Activated CD4-positive, alpha-beta T cell treated with anti-CD3 and anti-CD28 coated beads, Interleukin-2, amount 10 ng/mL, durations not matched to agents 7 days and 5 days (primary cell): ENCODE measurements at places on chromosomes 7 and 10. TPM values are rescaled to one million over a fixed set of nuclear protein-coding genes. Genes with fewer than 3 reads are reported as not detected.
A peak's percentile ranks its signal among the peaks of the same experiment; 100 is the strongest.

- H3K27ac ChIP-seq = peak overlapping the region; percentile 52
- peaks cover 15% of the 10 kb centered on the region for H3K4me1 ChIP-seq
- DNase-seq = peak; percentile 21
- H3K27me3 ChIP-seq = no peaks in the 10 kb centered on the region
Observed at GRCh38 chr7:157904211-157904865, 567.5 kb downstream of the DNAJB6 start.

GRCh38 chr7:134458341-134458805 lies 527 bp downstream of the AKR1B1 start:
- no peaks in the 10 kb centered on the region for H3K27me3 ChIP-seq
- H3K36me3 ChIP-seq = peaks cover 24% of the 10 kb centered on the region
- peak overlapping the region; percentile 80 for H3K4me3 ChIP-seq
- DNase-seq = peak; percentile 46
- peak overlapping the region; percentile 86 for H3K27ac ChIP-seq

GRCh38 chr7:128365432-128365831 lies 3.9 kb upstream of the PRRT4 start:
- H3K4me1 ChIP-seq = peaks cover 18% of the 10 kb centered on the region
- no peak overlapping the region for H3K27ac ChIP-seq
- peaks cover 63% of the 10 kb centered on the region for H3K27me3 ChIP-seq
- DNase-seq = no peak

DNA sequence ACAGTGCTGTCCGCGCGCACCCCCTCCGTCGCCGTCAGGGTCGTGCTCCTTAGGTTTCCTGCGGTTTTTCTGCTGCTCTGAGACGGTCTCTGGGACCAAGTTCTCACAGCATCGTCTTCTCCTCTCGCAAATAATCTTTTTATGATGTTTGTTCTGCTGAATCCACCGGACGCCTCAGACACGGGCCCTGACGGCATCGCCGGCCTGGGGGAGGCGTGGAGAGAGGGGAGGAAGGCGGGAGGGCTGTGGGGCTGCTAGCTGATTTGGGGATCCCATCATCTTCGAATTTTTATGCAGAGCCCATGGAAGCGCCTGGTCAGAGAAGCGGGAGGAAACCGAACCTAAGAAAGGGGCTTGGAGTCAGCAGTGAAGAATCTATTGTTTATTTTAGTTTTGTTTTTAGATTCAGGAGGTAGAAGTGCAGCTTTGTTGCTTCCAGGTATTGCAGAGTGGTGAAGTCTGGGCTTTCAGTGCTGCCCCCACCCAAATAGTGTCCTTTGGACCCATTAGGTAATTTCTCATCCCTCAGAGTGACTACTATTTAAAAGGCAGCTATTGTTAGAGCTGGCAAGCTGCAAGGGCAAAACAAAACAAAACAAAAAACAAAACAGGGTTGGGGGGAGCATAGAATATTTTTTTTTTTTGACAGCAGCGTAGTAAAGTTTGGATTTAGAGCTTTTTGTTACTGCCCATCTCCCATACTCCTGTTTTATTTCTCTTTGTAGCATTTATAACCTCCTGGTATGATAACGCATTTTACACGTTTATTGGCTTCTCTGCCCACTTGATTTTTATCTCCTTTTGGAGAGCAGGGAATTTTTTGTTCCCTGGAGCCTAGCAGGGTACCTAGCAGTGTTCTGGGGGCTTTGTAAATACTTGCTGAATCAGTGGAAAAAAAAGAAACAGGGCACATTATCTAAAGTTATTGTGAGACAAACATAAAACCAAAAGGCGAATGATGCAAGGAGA lies 92.6 kb downstream of the SPAG6 start:
- DNase-seq = no peak
- peak overlapping the region; percentile 90 for H3K4me3 ChIP-seq
- H3K27me3 ChIP-seq = peaks cover 7% of the 10 kb centered on the region
- peaks cover 34% of the 10 kb centered on the region for H3K4me1 ChIP-seq
- H3K36me3 ChIP-seq = peaks cover 5% of the 10 kb centered on the region
- H3K27ac ChIP-seq = peak overlapping the region; percentile 99

- DNase-seq = peak; percentile 18
- peaks cover 9% of the 10 kb centered on the region for H3K4me1 ChIP-seq
- peaks cover 46% of the 10 kb centered on the region for H3K27me3 ChIP-seq
- H3K27ac ChIP-seq = no peak overlapping the region
- no peaks in the 10 kb centered on the region for H3K36me3 ChIP-seq
Observed at GRCh38 chr10:123995461-123996131, 97.8 kb downstream of the CHST15 start.

- H3K36me3 ChIP-seq = no peaks in the 10 kb centered on the region
- H3K4me3 ChIP-seq = no peak overlapping the region
- no peak for DNase-seq
- peaks cover 6% of the 10 kb centered on the region for H3K27me3 ChIP-seq
Observed at GRCh38 chr7:116461500-116461899, 38.0 kb upstream of the CAV2 start.

DNA sequence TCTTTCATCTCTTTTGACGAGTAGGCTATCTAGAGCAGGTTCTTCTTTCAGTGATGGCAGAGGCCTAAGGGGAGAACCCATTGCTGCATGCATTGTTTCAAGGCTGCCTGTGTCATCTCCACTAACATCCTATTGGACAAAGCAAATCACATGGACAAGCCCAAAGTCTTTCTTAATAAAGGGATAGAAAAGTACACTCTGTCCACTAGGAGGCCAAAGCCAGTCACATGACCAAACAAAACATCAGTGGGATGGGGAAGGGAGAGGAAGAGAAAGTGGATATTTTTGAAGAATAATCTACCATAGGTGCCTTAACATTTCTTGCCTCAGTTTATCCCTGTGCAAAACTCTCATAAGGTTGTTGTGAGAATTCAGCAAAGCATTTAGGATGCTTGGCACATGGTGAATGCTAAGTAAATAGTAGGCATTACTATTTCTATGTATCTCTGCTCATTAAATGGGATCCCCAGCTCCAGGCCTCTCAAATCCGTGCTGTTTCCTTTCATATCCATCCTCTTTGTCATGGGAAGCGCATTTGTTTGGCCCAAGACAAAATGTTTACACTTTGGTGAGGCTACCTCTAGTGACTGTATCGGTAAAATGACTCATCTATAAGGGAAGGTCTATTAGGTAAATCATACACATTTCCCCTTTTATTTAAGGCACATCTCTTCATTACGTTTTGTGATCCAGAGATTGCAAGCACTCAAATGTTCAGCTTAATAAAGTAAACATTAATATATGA lies 16.7 kb upstream of the CADPS2 start:
- no peak overlapping the region for H3K27ac ChIP-seq
- no peaks in the 10 kb centered on the region for H3K36me3 ChIP-seq
- DNase-seq = no peak
- H3K4me3 ChIP-seq = no peak overlapping the region
- H3K27me3 ChIP-seq = no peaks in the 10 kb centered on the region
- no peaks in the 10 kb centered on the region for H3K4me1 ChIP-seq

DNA sequence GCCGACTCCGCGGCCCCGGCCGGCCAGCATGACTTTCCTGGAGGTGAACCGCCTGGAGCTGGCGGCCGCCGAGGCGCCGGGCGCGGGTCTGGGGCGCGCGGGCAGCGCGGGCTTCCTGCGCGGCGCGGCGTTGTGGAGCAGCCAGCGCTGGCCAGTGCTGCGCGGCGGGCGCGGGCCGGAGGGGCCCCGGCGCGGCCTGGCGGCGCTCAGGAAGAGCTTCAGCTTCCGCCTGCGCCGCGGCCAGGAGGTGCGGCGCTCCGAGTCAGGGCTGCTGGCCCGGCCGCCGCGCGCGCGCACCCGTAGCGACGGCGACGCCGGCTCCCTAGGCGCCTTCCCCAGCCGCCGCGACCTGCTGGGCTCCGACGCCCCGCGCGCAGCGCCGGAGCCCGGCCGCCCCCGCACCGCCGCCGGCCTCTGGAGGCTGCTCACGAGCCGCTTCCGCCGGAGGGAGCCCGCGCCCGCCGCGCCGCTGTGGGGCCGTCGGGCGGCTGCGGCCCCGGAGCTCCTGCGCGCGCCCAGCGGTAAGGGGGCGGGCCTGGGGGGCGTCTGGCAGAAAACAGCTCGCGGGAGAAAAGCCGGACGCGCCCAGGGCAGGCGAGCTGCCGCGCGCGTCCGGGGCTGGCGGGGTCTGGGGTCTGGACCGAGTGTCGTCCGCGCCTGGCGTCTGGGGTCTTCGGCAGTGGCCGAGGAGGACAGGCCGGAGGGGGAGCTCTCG lies 29.0 kb downstream of the AGAP3 start:
- peak overlapping the region; percentile 55 for H3K4me3 ChIP-seq
- peaks cover 10% of the 10 kb centered on the region for H3K4me1 ChIP-seq
- DNase-seq = no peak
- H3K27ac ChIP-seq = peak overlapping the region; percentile 22

GRCh38 chr10:73099141-73099540 lies 2.5 kb upstream of the P4HA1 start:
- H3K4me3 ChIP-seq = no peak overlapping the region
- DNase-seq = no peak
- H3K36me3 ChIP-seq = peaks cover 2% of the 10 kb centered on the region
- H3K27ac ChIP-seq = no peak overlapping the region
- H3K27me3 ChIP-seq = no peaks in the 10 kb centered on the region

DNA sequence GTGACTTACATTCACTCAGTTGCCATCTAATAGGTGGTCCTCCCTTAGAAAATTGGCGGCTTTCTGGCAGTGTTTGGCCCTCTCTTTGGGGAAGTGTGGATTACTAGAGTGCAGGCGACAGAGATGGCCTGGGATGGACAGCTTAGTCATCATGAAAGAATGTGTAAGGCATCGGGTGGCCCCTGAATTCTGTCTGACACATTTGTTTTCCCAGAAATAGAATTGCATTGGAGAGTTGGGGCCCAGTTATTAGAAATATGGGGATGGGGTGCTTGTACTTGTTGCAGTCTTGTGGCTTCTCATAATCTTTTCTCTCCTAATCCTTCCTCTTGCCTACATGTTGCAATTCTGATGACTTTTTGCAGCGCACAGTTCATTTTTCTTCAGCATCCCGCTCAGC lies 13.8 kb downstream of the TCF7L2 start:
- no peak overlapping the region for H3K4me3 ChIP-seq
- H3K27ac ChIP-seq = no peak overlapping the region
- H3K4me1 ChIP-seq = no peaks in the 10 kb centered on the region
- no peak for DNase-seq

GRCh38 chr7:71290452-71290851 lies 158.5 kb downstream of the GALNT17 start:
- no peaks in the 10 kb centered on the region for H3K36me3 ChIP-seq
- no peaks in the 10 kb centered on the region for H3K27me3 ChIP-seq
- no peaks in the 10 kb centered on the region for H3K4me1 ChIP-seq
- H3K27ac ChIP-seq = no peak overlapping the region

DNA sequence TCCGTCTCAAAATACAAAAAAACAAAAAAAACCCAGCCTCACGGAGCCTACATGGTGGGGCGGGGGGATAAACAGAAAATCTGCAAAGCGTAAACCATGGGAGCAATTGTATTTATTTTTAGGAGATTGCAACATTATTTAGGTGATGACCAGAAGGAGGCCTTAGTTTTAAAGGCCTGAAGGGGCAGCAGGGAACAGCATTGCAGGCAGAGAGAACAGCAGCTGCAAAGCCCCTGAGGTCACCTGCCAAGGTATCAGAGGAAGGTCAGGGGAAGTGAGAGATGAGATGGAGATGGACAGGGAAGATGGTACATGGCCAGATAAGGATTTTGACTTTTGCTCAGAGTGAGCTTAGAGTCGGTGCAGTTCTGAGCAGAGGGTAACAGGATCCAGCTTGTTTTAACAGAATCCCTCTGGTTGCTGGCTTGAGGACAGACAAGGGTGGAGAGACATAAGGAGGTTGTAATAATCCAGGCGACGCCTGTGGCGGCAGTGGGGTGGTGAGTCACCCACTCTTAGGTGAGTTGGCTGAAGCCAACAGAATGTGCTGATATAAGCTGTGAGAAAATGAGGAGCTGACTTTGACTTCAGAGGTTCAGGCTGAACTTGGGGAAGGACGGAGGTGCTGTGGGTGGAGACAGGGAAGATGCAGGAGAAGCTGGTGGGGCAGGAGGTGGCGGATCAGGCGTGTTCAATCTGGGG lies 82.3 kb upstream of the GTF2I start:
- H3K27me3 ChIP-seq = no peaks in the 10 kb centered on the region
- no peaks in the 10 kb centered on the region for H3K4me1 ChIP-seq
- no peaks in the 10 kb centered on the region for H3K36me3 ChIP-seq
- no peak overlapping the region for H3K27ac ChIP-seq
- H3K4me3 ChIP-seq = no peak overlapping the region
- DNase-seq = no peak

DNA sequence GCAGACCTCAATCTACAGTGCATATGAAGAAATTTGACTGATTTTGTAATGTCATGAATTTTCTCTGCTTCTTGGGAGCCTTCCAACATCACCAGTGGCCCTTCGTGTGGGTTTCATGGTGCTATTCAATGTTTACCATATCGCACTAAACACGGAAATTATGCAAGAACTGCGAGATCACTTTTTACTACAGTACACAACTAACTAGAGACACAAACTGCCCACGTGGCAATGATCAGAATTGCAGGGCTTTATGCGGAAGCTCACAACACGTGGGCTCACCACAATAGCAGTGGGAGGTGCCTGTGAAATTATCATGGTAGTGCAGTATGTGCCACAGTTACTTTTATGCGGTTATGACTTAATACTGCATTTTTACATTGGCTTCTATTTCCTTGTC lies 449.7 kb upstream of the KLF6 start:
- no peaks in the 10 kb centered on the region for H3K36me3 ChIP-seq
- peak; percentile 9 for DNase-seq
- peaks cover 2% of the 10 kb centered on the region for H3K4me1 ChIP-seq
- H3K27ac ChIP-seq = no peak overlapping the region
- H3K4me3 ChIP-seq = no peak overlapping the region

DNA sequence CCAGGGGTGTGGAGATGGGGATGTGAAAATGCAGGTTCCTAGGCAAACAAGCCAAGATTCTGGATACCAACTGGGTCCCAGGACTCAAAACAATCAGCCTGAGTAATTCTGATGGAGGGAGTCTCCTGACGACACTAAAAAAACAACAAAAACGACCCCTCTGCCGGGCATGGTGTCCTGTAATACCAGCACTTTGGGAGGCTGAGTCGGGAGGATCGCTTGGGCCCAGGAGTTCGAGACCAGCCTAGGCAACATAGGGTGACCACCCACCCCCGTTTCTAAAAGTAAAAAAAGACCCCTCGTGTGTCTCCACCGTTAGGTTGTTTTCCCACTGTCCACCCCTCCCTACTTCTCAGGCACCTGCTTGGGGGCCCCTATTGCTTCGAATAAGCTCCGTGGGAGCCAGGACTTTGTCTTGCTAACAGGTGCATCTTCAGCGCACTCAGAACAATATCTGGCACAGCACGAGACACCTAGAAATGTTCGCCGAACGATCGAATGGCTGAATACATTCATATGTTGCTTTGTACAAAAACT lies 743 bp upstream of the NRF1 start:
- peak overlapping the region; percentile 97 for H3K27ac ChIP-seq
- H3K4me3 ChIP-seq = peak overlapping the region; percentile 93
- peaks cover 57% of the 10 kb centered on the region for H3K4me1 ChIP-seq
- no peak for DNase-seq

GRCh38 chr7:92736870-92737269 lies 99.5 kb downstream of the CDK6 start:
- H3K27me3 ChIP-seq = no peaks in the 10 kb centered on the region
- no peak overlapping the region for H3K27ac ChIP-seq
- H3K4me3 ChIP-seq = no peak overlapping the region

GRCh38 chr7:23242321-23242720 lies 4.3 kb upstream of the GPNMB start:
- DNase-seq = no peak
- no peak overlapping the region for H3K27ac ChIP-seq
- H3K27me3 ChIP-seq = peaks cover 23% of the 10 kb centered on the region
- no peaks in the 10 kb centered on the region for H3K36me3 ChIP-seq

CLDN4 gene
- 0.27 TPM for total RNA-seq

ABCC2 gene
- total RNA-seq = 1.3 TPM

WAC gene
- total RNA-seq = 145 TPM

HOXA4 gene
- not detected for total RNA-seq

PRR15 gene
- total RNA-seq = not detected

LRRD1 gene
- not detected for total RNA-seq

MMRN2 gene
- total RNA-seq = not detected

TUBB8 gene
- not detected for total RNA-seq

KBTBD2 gene
- total RNA-seq = 46.6 TPM

ZNF117 gene
- total RNA-seq = 5.2 TPM
